NCI-H187 (cell line): ENCODE measurements at places on chromosomes 16 and 17.
A peak's percentile ranks its signal among the peaks of the same experiment; 100 is the strongest.

DNA sequence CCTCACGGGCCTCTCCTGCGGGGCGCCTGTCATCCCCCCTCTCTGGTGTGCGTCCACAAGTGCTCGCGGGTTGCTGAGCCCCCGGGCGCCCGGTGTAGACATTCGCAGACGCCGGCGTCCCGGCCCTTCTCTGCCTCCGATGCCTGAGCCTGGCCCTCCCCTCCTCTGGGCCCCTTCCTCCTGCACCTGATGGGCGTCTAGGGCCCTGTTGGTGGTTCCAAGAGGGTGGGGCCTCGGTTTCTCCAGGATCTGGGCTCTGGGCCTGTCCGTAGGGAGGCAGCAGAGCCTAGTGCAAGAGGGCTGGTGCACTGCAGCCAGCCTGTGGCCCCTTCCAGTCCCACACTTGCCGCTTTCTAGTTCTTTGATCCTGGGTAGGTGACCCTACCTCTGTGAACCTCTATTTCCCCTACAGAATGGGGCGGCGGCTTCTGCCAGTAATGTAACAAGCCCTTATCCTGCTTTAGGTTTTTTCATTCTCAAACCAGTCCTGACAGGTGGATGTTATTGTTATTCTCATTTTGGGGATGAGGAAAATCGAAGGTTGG, 623 bp downstream of the E4F1 start:
- DNase-seq, result peak; percentile 35

DNA sequence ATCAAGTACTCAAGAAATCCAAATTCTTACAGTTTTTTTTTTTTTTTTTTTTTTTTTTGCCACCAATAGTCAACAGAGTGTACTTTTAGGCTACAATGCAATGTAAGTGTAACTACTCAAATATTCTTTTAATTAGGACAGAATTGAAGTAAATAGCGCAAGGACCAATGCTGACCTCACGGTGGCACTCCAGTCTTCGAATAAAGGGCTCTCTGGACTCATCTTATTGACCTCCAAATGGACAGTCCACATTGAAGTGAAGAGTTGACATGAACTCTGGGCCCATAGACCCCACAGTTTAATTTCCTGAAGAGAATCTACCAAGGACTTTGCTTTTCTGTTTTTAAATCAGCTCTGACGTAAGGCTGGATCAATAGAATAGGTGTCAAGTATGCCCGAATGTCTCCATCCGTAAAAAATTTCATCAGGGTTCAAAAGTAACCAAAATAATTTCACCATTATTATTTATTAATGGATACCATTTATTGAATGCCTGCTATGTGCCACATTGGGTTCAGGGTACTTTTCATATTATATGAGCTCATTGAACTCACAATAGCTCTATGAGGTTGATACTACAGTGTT, 7.3 kb upstream of the DDX52 start:
- peak; percentile 10 for DNase-seq

- no peak for DNase-seq
These were observed 108.5 kb downstream of the NLK start for GRCh38 chr17:28151001-28151400.

GRCh38 chr16:81713796-81714195, 65.3 kb upstream of the PLCG2 start:
- no peak for DNase-seq

- no peak for DNase-seq
These were observed 175.1 kb downstream of the FOXL1 start for GRCh38 chr16:86753399-86753798.

DNA sequence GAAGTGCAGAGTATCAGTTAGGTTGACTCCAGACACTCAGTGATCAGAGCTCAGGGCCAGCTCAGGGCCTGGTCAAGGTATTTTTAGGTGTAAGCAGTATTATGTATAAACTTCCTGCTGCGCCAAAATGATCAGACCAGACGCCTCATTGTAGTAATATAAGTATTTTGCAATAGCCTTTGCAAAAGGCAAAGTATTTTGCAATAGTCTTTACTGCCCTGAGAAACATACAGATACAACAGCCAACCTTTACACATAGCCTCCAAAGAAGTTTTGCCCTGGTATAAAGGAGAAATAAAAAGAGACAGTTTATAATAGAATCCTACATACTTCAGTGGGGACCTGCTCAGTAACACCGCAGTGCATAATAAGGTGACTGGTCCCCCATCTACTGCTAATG, 333.0 kb upstream of the EEF2KMT start:
- DNase-seq, result no peak

- DNase-seq, result peak; percentile 24
These were observed at the start of gene GLIS2 for GRCh38 chr16:4315186-4316107. GLIS2 (plus strand) TSS chr16:4316067; CDS start chr16:4332281, 16,214 bp downstream.

DNA sequence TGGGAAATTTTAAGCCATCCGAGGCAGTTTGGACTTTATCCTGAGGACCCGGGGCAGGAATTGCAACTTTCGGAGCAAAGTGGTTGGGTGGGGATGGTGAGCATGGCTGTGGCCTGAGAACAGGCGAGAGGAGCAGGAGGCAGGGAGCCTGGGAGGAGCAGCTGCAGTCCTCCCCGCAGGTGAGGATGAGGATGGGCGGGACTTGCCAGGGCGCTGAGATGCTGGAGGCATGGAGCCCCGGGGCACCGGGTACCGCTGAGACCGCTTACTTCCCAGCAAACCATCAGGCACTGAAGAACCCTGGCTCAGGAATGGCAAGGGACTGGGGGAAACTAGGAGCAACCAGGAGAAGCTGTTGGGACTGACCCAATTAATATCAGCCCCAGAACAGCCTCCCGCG, 210.8 kb downstream of the GSG1L start:
- DNase-seq, result no peak

GRCh38 chr16:83949724-83950001, 3.4 kb upstream of the OSGIN1 start:
- no peak for DNase-seq

DNA sequence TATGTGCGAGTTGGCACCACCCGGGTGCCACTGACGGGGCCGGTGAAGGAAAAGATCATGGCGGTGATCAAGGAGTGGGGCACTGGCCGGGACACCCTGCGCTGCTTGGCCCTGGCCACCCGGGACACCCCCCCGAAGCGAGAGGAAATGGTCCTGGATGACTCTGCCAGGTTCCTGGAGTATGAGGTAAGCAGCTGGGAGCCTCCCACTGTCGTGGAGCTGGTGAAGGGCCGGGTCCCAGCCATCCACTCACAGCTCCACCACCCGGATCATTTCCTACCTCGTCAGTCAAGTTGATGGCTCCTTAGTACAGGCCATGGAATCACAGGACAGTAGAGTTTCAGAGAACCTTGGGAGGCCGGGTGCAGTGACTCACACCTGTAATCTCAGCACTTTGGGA, 20.0 kb downstream of the ATP2A1 start:
- DNase-seq, result no peak

GRCh38 chr16:53090591-53091411, 36.0 kb downstream of the CHD9 start:
- DNase-seq, result no peak

- DNase-seq, result no peak
These were observed 821.1 kb upstream of the EEF2KMT start for GRCh38 chr16:5918567-5919130.

DNA sequence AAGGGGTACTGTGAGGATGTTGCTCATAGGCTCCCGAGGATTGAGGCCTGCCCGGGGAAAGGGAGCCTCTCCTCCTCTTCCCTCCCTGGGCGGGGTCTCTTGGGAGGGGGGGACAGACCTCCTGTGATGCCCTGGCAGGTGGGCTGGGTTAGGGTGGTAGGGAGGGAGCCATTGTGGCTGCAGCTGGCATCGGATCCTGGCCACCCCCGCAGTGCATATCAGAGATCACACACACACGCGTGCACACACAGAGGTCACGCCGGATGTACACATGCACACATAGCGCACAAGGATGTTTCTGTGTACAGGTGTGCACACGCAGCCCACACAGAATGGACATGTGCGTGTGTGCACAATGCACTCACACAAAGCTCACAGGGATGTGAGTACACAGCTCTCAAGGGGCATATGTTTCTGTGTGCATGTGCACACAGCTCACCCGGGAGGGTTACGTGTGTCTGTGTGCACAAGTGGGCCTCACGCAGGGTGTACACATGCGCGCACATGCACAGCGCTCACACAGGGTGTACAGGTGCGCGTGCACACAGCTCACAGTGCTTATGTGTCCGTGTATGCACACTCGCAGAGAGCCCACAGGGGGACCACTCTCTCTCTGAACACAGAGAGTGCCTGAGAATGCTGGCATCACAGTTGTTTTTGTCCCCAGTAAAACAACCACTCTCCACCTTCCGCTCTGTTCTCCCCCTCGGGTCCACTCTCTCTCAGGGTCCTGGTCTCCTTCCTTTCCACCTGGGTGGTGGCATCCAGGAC, 2.4 kb downstream of the GJD3 start:
- DNase-seq, result no peak

GRCh38 chr16:28103516-28104170, 40.1 kb upstream of the GSG1L start:
- no peak for DNase-seq

GRCh38 chr17:31573861-31574260, 182.4 kb downstream of the RAB11FIP4 start:
- no peak for DNase-seq

DNA sequence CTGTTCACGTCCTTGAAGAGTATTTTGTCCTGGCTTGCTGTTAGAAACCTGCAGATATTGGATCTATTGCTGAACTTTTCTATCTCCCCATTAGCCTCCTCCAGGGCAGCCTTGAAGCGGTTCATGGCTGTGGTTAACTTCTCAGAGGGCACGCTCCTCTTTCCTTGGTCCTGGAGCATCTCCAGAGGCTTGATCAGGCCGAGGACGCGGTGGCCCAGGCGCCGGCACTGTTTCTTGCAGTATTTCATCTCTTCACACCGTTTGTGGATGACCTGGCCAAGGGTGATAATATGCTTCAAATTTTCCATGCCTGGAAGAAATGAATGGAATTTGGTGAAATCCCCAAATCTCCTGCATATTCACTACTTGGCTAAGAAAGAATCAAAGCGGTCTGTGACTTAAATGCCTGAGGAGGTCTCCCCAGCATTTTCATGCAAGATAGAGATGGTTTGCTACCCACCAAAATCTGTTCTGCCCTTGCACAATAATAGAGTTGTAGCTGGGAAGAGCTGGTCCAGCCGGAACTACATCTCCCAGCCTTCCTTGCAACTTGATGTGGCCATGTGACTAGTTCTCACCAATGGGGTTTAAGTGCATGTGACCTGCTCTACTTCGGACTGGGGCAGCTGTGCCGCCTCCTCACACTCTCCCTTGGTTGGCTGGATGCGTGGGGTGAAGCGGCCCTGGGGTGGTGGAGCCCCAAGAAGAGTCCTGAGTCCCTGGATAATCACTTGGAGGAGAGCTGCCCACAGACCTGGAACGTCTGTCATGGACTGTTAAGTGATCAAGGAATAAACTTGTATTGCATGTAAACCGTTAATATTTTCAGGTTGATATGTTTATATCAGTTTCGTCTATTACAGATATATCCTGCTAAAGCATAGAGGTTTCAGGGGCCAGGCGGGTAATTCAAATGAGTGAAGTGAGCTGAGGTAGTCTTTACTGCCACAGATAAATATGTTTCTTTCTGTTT, 4.9 kb downstream of the MLKL start:
- peak; percentile 26 for DNase-seq

GRCh38 chr17:8412089-8412488, 14.5 kb upstream of the RNF222 start:
- no peak for DNase-seq

DNA sequence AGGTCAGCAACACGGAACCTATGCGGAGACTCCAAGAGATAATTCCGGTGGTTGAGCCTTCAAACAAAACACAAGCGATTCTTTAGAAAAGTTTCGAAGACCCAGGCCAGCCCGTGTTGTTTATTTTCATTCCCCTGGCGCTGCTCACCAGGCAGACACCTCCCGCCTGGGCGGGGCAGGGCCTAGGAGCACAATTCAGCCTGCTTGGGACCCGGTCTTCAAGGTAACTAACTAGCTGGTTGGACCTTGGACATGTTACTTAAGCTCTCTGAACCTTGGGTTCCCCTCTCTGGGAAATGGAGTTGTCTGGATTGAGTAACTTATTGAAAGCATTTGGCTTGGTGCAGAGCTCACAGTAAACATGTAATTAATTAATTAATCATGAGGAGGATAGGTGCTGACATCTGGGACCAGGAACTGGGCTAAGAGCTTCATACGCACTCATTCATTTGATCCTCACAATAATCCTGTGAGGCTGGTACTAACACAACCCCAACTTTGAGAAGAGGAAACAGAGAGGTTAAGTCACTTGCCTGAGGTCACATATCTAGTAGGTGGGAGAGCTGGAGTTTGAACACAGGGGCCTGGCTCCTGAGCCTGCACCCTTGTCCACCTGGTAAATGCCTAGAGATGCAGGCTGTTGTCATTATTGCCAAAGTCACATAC, 125.3 kb upstream of the SMURF2 start:
- DNase-seq, result no peak

- no peak for DNase-seq
These were observed 74.6 kb downstream of the KSR1 start for GRCh38 chr17:27530764-27531391.

GRCh38 chr16:69056421-69056820, 49.0 kb upstream of the HAS3 start:
- no peak for DNase-seq

GRCh38 chr17:909642-910323, 69.8 kb downstream of the NXN start:
- DNase-seq, result no peak

GRCh38 chr16:69132424-69133252, at the start of the genes CHTF8 and UTP4:
CHTF8 (minus strand) TSS chr16:69132588; CDS start chr16:69121458, 11,130 bp downstream.
UTP4 (plus strand) TSS chr16:69132649; CDS start chr16:69133460, 811 bp downstream.
- peak; percentile 49 for DNase-seq

DNA sequence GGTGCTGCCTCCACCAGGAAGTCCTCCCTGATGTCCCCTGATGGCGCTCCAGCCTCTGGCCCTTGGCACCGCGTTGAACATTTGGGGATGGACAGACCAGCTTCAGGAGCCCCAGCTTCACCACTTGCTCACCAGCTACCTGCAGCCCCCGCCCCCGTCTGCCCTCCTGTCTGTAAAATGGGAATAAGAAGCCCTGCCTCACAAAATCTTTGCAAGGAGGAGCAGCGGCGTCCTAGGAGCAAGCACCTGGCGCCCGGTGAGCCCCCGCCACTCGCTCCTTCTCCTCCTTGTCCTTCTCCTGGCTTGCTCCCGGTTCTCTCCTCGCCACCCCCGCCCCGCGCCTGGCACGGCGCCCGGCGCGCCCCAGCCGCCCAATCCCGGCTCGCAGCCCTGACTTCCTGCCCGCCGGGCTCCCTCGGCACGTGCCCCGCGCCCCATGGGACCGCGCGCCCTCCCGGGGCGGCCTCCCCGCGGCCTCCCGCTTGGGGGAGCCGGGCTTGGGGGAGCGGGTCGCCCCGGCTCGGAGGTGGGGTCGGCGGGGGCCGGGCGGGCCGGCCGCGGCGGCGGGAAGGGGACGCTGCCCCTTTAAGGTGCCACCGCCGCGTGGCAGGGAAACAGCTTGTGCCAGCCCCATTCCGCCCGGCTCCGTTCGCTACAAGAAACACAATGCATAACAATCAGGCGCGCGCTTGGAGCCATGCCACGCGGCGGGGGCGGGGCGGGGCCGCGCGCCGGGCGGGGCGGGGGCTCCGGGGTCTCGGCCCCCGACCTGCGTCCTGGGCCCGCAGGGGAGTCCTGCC, 9.1 kb upstream of the PPP1R1B start:
- peak; percentile 45 for DNase-seq

GRCh38 chr17:50190603-50191358, 10.7 kb downstream of the COL1A1 start:
- no peak for DNase-seq

GRCh38 chr17:14301279-14302090, 604 bp downstream of the HS3ST3B1 start:
- DNase-seq, result no peak

GRCh38 chr17:5282642-5283217, 646 bp downstream of the RABEP1 start:
- no peak for DNase-seq

GRCh38 chr17:63832455-63832854, 5.0 kb upstream of the FTSJ3 start:
- no peak for DNase-seq

- no peak for DNase-seq
These were observed 18.7 kb downstream of the HLF start for GRCh38 chr17:55283256-55283965.
